CD4-positive, alpha-beta T cell treated with Interleukin-12 subunit alpha and Interleukin-12 subunit beta, for 1 hour (primary cell): ENCODE measurements at places on chromosomes 13 and 19.

DNA sequence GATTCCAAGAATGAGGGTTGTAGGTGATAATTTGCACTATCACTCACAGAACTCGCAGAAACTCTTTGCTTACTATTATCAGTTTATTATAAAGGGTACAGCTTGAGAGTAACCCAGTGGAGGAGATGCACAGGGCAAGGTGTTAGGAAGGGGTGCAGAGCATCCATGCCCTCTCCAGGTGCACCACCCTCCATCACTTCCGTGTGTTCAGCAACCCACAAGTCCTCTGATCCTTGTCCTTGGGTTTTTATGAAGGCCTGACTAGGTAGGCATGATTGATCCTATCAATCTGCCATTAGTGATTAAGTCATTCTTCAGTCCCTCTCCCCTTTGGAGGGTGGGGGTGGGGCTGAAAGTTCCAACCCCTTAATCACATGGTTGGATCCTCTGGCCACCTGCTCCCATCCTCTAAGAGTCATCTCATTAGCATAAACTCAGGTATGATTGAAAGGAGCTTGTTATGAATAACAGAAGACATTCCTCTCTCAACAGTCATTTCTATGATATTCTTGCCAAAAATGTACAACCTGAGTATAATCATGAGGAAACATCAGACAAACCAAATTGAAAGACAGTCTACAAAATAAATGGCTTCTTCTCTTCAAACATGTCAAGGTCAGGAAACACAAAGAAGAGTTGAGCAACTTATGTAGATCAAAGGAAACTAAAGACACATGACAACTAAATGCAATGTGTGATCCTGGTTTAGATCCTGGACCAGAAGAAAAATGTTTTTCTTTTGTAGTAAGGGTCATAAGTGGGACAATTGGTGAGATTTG is 225.4 kb downstream of the PCCA start:
- no peak for DNase-seq

DNA sequence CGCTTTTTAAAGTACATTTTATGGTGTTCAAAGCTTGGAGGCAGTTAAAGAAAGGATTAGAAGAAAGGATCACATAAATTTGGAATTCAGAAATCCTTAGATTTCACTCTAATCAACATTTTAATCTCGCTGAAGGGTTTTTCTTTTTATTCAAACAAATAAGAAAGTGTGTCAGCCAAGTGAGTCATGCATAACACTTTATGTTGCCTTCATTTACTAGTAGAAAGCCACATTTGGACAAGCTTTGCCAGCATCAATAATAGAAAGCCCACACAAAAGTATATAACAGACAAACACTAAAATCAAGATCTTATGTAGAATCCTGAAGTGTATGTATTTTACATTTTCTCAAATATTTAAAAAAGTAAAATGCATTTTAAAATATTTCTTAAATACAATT is 154.9 kb upstream of the TRPC4 start:
- no peak for DNase-seq

DNA sequence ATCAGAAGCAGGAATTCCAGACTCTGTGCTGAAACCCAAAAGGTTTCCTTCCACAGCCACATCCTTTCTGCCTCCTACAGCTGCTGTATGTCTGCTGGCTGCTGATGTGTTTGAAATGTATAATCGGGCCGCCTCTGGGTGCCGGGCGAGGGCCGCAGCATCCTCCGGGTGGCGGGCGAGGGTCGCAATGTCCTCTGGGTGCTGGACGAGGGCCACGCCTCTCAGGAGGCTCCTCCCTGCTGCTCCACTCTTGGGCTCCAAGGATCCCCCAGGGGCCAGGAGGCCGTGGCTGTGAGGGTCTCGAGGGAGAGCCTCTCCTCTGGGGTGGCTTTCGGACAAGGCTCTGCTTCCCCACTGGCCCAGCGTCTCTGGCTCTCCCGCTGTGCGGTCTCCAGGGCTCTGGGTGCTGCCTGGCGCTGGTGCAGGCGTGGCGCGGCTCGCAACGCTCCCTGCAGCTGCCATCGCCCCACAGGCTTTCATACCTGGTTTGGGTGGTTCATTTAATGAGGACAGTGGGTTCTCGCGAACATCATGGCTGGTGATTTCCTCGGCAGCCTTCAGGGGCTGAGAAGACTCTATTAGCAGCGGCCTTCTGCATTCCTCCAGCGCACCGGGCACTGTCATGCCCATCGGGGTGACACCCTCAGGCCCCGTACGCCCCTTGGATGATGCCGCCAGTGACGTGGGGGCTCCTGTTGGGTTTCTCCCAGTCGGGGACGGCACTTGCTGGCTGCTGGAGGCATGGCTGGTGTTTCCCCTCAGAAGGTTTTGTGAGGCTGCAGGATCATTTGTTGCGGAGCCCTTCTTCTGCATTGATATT is 41.8 kb upstream of the GRTP1 start:
- DNase-seq: no peak

DNA sequence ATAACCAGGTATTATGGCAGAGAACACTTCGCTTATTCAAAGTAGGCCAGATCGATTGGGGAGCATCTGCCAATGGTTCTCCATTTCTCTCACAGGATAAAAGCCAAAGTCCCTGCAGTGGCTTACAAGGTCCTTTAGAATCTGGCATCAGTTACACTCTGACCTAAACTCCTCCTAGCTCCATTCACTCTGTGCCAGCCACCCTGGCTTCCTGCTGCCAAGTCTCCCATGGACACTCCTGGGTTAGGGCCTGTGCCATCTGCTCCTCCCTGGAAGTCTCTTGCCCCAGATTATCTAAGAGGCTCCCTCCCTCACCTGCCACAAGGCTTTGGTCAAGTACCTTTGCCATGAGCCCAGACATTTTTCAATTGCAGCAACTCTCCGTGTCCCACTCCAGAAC is 649.2 kb downstream of the DACH1 start:
- no peak for DNase-seq

DNA sequence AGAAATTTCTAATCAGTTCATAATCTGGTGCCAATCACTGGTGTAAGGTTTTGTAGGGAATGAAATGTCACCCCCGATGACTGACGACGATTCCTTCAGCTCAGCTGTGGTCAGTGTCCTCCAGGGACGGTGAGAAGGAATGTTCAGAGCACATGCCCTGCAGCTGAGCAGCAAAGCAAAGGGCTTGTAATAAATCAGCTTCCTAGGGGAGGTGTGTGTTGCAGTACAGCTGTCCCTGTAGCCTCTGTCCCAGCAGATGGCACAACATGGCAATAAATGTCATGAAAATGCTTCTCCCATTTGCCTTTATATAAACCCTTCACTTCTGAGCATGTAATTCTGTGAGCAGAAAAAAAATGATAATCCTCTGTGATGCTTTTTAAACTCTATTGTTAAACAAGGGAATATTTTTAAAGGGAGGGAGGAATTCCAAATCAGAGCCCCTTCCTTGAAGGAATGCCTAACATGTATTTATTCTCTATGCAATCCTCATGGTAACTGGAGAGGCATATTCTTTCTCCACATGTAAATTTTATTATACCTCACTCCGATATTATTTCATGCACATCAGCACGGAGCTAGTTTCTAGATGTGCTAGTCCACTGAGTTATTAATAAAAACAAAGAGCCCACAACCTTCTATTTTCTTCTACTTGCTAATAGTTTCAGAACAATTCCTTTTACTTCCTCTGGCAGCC is 102.5 kb downstream of the FAM216B start:
- DNase-seq: no peak

DNA sequence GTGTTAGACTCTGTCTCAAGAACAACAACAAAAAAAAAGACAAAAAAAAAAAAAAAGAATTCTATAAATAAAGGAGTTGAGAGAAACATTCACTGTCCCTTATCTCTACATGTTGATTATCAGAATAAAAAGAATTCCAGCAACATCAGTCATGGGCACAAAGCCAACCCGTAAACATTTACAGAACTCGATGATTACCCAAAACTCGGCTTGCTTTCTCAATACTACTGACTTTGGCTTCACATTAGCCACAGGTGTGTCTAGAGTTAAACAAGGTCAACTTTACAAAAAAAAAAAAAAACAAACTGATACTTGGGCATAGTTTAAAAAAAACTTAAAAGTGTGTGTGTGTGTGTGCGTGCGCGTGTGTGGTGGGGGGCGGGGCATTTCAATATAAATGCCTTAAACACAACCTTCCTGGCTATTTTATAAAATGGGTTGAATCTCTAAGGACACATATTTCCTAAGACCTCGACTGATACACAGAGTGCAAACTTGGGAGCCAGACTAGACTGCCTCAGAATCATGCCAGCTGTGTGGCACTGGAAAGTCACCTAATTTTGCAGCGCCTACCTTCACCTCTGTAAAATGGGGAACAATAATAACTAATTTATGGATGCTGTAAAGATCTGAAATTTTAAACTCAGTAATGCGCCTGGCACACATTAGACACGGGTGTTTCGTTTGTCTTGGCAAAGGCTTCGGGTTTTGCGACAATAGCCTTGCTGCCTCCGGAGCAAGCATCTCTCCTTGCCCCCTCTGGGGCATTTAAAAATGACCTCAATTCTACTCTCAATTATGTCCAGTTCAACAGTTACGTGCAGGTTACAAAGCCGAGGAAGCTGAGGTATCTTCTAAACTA is 922 bp downstream of the EBPL start:
- no peak for DNase-seq

DNA sequence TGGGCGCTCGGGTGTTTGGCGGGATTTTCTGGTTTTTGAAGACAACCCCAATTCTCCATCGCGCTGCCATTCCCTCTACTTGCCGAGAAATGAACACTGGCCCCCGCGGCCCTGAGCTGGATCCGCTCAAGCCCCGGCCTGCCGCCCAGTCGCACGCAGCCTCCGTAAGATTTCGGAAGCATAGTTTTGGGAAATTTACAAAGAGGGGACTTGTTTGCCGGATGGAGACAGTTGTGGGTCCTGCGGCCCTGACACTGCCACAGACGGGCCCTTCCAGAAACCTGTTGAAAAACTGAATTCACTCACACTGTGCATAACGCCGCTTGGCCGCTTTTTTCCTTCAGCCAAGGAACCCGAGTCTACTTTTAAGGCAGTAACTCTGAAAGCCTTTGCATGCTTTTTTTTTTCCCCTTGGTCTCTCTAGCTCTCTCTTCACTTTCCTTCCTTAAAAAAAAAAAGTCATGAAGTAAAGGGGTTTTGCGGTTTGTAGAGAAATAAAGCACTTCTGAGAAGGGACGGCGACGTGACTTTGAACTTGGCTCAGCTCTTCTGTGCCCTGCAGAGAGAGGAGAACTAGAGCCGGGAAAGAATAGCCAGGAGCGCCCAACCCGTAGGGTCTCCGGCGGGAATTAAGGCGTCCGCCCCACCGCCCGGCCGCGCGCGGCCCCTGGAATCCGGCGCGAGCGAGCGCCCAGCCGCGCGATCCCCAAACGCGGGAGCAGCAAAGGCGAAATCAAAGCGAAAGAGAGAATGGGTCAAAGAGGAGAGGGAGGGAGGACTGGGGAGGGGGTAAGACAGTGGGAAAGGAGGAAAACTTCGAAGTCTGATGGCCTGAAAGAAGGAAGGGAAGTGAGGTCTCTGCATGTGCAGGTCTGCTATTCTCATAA is 3.4 kb upstream of the ZIC2 start:
- no peak for DNase-seq

DNA sequence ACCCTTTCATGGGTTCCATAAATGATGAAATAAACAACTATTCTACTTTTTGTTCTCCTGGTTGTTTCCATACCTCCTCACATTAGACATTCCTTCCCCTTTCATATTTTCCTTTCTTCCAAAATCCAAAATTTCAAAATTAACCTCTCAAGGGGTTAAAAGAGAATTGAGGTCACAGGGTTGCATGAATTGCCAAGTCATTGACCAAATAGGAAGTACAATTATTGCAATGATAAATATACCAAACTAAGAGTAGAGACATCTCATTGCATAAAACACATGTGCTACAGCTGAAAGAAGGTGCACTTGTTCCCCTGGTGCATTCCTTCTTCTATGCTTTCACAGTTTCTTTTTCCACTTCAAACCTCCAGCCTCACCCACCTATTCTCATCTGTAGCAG is 136.1 kb downstream of the KCTD12 start:
- no peak for DNase-seq

- DNase-seq: no peak
These were observed 410.6 kb downstream of the TBC1D4 start for GRCh38 chr13:75071395-75071794.

- peak; percentile 52 for DNase-seq
These were observed 3.3 kb downstream of the ATP5F1D start for GRCh38 chr19:1244693-1245451.

DNA sequence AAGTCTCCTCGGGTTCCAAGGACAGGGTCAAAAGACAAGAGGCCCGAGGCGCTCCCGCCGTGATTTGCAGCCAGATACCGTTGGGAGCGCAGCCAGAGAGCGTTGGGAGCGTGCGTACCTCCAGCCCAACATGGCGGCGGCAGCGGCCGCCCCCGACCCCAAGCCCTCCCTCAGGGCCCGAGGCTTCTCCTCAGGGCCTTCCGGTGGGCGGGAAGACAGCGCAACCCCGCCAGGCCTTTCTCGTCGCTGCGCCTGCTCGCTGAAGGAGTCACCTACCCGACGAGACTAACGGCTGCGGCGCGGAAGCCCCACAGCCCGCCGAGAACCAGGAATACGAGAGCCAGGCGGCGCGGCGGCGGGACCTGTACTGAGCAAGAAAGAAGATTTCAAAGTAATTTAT is 3.2 kb upstream of the ZNF850 start:
- no peak for DNase-seq

- no peak for DNase-seq
These were observed 1.6 kb downstream of the CCL25 start for GRCh38 chr19:8054169-8054568.

- no peak for DNase-seq
These were observed 75.8 kb upstream of the MCF2L start for GRCh38 chr13:112893207-112893569.
